GM10248 (cell line): ENCODE measurements at places on chromosomes 7 and 10.

DNA sequence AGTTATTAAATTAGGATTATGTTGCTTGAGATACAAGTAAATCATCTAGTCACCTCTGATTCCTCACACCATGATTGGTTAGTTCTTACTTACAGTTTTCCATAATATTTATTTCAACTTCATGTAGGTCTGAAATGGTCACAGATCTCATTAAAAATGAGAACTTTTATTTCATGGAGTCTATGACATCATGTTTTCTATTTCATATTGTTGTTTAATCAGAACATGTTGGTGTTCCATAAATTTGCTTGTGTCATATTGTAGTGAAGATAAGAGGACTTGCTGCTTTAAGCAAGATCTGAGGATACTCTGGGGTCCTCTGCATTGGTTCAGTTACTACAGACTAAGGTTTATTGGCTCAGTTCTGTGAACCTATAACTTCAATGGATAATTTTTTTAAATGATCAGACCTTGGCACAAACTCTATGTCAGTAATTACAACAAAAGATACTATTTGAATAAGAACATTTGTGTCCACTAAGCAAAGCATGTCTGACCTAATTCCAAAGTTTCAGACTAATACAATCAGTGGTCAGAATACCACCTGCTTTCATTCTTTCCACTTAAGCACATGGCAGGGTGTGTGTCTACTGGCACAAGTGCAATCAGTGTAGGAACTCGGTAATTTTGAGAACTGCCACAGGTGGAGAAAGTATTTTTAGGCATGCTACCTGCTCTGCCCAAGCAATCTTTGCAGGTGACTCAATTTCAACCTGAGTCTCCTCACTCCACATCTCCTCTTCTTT is 68.5 kb downstream of the CCDC71L start:
- DNase-seq: no peak

DNA sequence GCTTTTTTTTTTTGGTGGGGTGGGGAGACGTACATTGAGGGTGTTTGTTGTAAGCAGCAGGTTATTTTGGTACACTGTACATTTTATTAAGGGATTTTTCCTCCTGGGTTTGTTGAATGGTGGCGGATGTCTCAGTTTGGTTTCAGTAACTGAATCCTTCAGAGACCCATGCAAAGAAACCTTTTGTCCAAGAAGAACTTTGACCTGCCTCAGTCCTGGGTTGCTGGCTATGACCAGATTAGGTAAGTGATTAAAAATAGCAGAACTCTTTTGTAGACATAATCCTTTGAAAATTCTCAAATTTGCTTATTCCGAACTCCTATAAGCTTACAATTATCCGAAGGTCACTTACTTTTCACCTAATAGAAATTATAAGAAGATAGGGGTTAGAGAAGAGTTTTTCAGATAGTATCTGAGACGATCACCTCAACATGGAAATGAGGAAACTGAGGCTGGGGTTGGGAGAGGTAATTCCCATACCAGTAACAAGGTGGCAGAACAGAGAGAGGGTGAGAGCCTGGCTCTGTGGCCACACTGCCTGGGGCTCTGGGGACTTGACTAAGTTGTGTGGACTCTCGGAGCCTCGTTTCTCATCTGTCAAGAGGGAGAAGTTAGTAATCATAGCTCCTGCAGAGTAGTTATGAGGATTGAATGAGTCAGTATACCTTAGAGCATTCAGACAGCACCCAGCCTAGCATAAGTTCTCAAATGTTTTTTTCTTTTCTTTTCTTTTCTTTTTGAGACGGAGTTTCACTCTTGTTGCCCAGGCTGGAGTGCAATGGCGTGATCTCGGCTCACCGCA is 87.4 kb downstream of the CCNY start:
- DNase-seq: no peak

DNA sequence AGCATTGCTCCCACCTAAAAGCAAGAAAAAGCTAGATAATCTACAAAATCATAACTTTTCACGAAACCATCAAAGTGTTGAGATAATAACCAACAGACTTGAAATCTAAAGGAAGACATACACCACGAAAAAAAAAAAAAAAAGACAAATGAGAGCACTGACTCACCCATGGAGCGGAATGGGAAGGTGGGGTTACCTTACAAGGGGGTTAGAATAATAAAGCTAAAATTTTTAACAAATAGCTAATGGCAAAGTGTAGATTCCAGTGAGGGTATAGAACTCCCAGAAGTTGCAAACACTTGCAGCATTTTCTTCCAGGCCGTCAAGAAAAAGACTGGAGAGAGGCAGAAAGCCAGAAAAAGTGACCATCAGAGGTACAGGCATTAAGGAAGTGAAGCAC is 27.2 kb downstream of the IPMK start:
- no peak for DNase-seq

DNA sequence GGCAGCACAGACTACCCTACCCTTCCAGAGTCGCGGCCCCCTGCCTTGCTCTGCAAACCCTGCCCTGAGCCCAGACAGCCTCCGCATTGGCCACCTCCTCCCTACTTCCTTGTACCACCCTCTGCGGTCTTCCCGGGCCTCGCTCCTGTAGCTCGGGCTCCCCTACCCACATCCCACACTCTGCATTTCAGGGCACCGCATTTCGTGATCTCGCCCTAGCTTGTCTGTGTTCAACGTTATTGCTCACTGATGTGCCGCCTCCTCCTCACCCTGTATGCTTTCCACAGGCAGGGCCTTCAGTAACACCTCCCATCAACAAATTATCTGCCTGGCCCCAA is 6.6 kb downstream of the PDIA4 start:
- DNase-seq: no peak

DNA sequence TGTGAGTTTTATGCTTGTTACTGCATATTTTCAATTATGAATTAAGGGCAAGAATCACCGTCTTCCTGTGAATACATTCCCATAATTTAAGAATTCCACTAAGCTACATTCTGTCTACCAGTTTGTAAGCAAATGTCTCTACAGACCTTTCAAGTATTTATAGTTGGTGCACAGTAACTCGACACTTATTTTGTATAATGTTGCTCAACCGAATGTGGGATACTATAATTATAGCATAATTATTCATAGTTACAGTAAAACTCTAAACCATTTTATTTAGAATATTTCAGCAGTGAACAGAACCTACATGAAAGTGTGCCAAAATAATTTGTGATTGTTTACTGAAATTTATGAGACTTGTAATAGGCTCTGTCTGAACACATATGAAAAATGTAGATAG is 17.3 kb upstream of the CUBN start:
- DNase-seq: no peak

GRCh38 chr10:50527442-50528043 is 96.2 kb downstream of the SGMS1 start:
- no peak for DNase-seq

GRCh38 chr7:16367115-16367514 is 54.2 kb downstream of the CRPPA start:
- DNase-seq: no peak

DNA sequence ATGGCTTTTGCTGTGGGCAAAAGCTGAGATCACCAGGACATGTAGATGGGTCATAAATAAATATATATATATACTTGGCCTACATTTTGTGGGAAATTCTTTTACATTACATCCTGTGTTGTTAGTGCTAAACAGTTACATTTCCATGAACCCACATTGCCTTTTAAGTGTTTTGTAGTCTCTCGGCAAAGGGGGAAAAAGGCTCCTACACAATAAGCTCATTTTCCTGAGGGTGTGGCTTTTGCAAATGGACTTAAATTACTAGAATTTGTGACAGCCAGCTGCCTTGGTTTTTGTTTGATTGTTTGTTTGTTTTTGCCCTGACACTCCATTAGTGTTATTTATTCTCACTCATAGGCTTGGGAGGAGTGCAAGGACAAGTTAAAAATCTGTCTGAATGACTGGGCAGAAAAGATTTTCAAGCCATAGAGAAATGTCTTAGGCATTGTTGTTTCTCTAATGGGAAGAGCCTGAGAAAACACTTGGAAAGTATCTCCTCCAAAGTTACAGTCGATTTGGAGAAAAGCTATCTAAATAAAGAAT is 128.8 kb downstream of the DGKB start:
- no peak for DNase-seq

DNA sequence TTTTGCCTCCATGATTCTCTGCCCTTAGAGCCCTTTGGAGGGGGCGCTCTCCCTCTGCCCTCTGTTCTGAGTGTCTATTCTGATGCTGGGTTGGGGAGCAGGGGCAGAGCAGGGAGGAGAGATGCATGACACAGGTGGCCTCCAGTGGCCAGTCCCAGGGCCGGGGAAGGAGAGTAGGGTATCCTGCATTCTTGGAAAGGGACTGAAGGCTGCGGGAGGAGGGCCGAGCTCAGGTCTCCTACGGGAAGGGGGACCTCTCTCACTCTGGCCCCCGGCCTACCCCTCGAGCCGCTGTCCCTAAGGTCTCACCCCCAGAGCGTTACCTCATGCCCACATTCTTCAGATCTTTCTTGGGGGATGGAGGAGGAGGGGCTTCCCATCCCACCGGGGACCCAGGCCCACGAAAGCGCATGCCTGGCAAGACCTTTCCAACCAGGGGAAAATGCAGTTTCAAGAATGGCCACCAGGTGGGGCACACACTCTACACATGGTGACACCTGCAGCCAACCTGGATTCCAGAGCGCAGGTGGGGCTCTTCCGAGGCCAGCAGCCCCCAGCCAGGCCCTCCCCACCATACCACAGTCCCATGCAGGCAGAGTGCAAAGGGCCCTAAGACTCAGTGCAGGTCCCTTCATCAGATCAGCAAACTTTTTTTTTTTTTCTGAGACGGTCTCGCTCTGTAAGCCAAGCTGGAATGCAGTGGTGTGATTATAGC is 86.4 kb downstream of the MYL10 start:
- peak; percentile 76 for DNase-seq

- DNase-seq: no peak
Observed at GRCh38 chr10:79322616-79323543, 24.4 kb upstream of the PPIF start.

DNA sequence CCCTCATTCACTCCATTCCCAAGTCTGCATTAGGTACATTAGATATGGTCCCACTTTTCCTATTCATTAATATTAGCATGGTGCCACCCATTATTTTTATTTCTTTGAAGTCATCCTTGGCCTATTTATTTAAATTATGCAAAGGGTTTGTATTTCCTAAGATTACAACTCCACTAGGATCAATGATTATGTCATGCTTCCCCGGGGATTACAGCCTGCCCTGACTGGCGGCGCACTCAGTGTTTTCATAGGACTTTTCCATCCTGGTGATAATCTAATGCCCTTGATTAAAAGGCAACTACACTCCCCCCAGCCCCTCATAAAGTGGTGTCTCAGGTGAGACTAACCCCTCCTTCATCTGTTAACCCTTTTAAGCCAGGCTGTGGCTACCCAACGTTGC is 187.2 kb downstream of the POU6F2 start:
- DNase-seq: no peak

GRCh38 chr10:74871595-74872382 is 45.4 kb downstream of the KAT6B start:
- DNase-seq: peak; percentile 61

- no peak for DNase-seq
Observed at GRCh38 chr10:43230909-43231522, 35.8 kb downstream of the RASGEF1A start.

GRCh38 chr10:62014510-62014909 is 113.0 kb downstream of the ARID5B start:
- no peak for DNase-seq

- peak; percentile 28 for DNase-seq
Observed at GRCh38 chr10:88162852-88163251, 299.4 kb downstream of the PTEN start.

- peak; percentile 24 for DNase-seq
Observed at GRCh38 chr7:156829669-156830336, 63.2 kb downstream of the LMBR1 start.

- DNase-seq: no peak
Observed at GRCh38 chr7:144941127-144941526, 105.3 kb upstream of the TPK1 start.

- no peak for DNase-seq
Observed at GRCh38 chr10:72285972-72286521, 12.3 kb downstream of the DDIT4 start.

GRCh38 chr10:4882704-4883078 is 56.7 kb downstream of the AKR1E2 start:
- DNase-seq: no peak

DNA sequence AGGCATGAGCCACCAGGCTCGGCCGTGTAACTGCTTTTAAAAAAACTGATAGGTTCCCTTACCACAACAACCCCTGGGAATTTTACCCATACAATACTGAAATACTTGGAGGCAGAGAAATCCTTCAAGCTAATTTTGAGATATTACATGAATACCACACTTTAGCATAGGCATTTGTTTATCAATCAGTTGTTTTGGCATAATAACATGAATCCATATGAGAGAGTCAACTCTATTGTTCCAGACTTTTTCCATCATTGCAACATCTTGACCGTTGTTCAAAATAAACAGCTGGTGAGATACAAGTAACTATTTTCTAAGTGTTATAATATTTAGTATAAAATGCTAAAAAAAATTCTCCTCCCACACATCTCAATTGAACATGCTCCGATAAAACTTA is 36.8 kb downstream of the LAMB4 start:
- DNase-seq: no peak

GRCh38 chr10:13624630-13625029 is 37.9 kb downstream of the PRPF18 start:
- no peak for DNase-seq

DNA sequence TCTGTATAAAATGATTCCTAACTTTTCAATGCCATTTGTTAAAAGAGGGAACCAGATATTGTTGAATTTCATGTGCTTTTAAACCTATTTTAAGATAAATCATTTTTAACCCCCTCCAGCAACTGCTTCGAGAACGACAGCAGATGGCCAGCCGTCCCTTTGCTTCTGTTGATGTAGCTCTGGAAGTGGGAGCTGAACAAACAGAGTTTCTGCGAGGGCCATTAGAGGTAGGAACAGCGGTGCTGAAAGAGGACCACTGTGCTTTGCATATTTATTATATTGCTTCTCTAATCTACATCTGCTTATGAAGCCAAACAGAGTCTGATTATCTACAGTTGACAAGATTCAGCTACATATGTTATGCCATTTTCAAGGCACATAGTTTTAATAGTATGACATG is 545.9 kb downstream of the GFRA1 start:
- DNase-seq: no peak

GRCh38 chr7:78172267-78172757 is 373.7 kb downstream of the PHTF2 start:
- no peak for DNase-seq

DNA sequence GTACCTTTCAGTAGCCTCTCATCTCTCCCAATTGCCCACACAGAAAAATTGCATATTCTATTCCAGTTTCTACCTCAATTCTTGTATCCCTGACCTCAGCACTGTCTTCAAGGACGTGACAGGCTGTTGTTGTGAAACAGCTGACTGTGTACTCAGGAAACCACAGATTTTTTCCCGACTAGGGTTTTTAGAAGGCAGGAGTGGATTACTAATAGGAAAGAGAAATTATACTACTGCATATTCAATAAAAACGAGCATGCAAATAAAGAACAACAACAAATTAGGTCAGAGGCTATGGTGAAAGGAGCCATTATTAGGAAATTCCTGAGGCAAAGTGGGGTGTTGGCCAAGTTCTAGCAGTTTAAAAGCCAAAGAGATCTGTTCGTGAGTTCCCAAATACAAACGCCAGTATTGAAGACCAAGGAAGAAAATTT is 93.4 kb downstream of the DOCK4 start:
- DNase-seq: no peak
